NCI-H226 (cell line): ENCODE measurements at places on chromosomes 6 and 20.

GRCh38 chr20:36467076-36467999 lies 74.0 kb upstream of the MYL9 start:
- peak; percentile 90 for DNase-seq

GRCh38 chr20:1265226-1265915 lies 723 bp upstream of the SNPH start:
- no peak for DNase-seq

DNA sequence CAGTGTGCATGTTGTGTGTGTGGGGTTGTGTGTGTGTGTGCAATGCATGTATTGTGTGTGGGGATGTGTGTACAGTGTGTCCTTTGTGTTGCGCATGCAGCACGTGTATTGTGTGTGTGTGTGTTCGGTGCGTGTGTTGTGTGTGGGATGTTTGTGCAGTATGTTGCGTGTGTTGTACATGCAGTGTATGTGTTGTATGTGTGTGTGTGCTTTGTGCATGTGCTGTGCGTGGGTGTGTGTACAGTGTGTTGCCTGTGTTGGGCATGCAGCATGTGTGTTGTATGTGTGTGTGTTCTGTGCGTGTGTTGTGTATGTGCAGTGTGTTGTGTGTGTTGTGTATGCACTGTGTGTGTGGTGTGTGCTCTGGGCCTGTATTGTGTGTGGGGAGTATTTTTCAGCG lies 52.7 kb downstream of the CDH4 start:
- DNase-seq: no peak

GRCh38 chr6:136235233-136235564 lies 14.9 kb downstream of the MTFR2 start:
- DNase-seq: peak; percentile 14

DNA sequence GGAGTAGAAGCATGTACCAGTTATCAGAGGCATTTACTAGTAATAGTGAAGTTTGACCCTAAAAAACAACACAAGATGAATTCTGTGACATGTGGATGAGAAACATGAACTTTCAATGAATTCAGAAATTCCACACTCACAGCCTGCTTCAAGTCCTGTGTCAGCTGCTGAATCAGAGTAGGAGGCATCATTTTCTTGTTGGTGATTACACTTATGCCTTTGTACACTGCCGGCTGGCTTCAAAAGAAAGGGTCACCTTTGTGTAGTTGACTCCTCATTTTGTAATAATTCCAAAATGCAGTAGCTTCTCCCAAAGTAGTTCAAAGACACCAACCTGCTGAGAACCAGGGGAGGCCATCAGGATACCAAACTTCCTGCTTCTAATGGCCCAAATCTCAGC lies 165.5 kb downstream of the BACH2 start:
- no peak for DNase-seq

GRCh38 chr6:100116411-100117194 lies 122.6 kb upstream of the MCHR2 start:
- peak; percentile 26 for DNase-seq

DNA sequence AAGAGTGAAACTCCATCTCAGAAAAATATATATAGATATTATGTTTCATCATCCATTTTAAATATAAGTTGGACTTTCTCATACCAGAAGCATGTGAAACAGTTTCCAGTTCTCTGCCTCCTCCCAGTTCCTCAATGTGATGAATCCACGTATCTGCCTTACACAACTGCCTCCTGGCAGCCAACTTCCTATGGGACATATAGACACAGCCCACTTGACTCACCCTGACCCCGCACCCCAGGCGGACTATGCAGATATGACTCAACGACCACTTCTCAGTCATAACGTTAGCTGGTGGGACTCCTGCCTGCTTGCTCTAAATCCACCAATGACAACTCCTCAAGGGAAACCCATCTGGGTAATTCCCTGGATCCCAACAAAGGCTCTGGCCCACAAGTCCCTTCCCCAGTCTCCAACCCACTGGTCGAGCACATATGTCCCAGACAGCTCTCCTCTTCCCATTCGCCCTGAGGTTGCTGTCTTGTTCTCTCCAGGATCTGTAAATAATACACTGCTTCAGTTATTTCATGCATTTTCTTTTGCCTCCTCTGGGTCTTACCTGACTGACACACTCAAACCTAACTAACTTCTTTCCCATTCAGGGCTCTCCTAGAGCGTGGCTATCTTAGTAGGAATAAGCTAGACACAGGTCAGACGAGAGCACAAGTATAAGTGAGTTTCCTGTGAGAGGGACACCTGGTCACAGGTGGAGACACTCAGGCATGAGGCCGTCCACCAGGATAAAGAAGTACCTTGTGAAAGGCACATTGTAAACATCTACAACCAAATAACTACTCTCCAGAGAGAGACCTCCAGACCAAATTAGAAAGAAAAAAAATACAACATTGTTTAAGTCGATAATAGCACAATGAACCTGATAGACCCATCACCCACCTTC lies 548.5 kb downstream of the CD83 start:
- DNase-seq: peak; percentile 94

- DNase-seq: no peak
Observed at GRCh38 chr6:7881765-7882500, 28.7 kb downstream of the TXNDC5 start.

DNA sequence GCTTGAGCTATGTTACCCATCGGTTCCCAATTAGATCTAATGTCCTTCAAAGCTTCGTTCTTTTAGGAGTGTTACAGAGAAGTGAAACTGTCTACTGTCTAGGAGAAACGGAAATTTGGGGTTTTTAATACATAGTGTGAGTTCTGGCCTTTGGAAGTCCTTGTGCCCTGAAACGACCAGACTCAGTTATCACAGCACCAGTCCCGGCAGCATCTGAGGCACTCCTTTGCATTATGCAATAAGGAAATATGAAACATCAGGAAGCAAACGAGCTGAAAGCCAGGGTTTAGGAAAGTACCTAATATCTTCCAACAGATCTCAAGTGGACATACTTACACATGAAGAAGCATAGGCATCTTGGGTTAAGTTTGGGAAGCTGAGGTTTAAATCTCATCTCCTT lies 61.8 kb upstream of the ADGRF1 start:
- DNase-seq: peak; percentile 44

GRCh38 chr6:119895626-119896025 lies 546.1 kb upstream of the MAN1A1 start:
- peak; percentile 28 for DNase-seq

GRCh38 chr6:139019722-139020121 lies 8.8 kb upstream of the ABRACL start:
- no peak for DNase-seq
